Activated CD4-positive, alpha-beta T cell treated with anti-CD3 and anti-CD28 coated beads, Interleukin-2, Interleukin-6, amounts not matched to agents 100 ng/mL and 50 ng/mL, durations not matched to agents 16 hours and 8 hours (primary cell): ENCODE measurements at places on chromosomes 6 and 20.
A peak's percentile ranks its signal among the peaks of the same experiment; 100 is the strongest.

GRCh38 chr6:20811109-20811761 is 277.0 kb downstream of the CDKAL1 start:
- DNase-seq = peak; percentile 15

DNA sequence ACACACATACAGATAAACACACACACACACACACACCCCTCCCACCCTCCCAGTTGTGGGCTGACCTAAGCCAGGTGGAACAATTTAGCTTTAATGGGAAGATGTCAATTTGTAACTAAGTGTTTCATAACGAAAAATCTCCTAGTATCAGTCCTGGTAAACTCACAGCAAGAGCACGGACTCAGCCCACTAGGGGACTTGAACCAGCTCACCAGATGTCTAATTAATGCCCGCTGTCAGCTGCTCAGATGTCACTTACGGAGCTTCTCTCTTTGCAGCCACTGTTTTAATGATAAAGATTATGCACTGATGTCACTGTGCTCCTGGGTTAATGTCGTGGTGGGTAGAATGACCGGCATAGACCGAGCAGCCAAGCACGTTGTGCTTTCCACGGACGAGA is 116.6 kb upstream of the INSM1 start:
- DNase-seq = no peak

GRCh38 chr6:130457605-130458004 is 91.8 kb downstream of the TMEM200A start:
- DNase-seq = no peak

- DNase-seq = no peak
These were observed 321.3 kb downstream of the TFAP2B start for GRCh38 chr6:51139950-51140385.

- no peak for DNase-seq
These were observed 128.3 kb upstream of the MAP3K7 start for GRCh38 chr6:90715093-90715655.

DNA sequence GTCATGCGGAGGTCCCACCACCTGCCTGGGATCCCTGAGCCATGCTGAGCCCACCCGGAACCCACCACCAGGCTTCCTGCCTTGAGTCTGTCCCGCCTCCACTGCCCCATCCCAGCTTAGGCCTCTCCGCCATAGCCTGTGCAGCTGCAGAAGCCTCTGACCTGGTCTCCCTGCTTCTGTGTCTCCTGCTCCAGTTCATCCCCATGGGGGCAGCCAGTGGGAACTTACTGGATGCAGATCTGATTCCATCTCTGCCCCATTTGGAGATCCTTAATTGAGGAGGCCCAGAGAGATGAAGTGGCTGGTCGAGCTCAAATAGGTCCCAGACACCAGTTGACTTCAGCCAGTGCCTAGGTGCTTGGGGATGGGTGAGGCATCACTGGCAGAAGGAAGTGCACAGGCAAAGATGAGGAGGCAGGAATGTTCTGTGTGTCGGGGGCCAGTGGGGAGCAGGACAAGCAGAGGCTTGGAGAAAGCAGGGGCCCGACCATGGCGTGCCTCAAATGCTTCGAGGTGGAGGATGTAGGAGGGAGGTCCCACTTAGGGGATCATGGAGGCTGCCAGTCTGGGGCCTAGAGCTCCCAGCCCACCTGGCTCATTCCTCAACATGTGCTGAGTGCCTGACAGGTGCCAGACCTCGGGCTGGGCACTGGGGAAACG is 112.8 kb downstream of the TOX2 start:
- no peak for DNase-seq

DNA sequence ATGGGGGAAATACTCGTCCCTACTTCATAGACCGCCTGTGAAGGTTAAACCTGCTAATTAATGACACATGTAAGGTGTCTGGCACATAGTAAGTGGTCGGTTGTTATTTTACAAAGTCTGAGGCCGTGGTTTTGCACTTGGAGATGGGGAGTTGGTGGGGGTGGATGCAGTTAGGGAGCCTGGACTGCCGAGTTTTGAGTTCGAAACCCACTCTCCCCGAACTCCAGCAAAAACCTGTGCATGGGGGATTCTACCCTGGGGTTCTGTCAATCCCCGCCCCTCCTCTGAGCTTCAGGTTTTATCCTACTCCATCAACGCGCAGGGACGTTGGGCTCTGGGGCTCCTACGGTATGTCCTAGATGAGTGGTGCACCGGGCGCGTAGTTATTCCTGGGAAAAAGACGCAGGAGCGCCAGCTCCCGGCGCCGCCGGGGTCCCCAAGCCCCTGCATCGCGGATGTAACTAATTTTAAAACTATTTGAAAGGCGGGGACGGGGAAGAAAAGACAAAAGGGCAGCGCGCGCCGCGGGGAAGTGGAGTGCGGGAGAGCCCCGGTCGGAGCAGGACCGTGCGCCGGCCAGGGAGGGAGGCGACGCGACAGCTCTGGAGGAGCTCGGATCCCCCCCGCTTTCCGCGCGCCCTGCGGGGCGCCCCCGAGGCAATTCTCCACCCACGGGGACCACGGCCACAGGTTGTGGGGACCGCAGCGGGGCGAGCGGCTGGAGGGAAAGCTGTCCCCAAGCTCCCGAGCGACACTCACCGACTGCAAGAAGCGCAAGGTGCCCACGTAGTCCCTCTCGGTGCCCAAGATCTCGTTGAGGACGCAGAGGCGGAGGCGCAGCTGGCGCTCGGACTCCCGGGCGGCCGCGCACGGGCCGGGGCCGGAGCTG is 672 bp downstream of the PREX1 start:
- peak; percentile 39 for DNase-seq

DNA sequence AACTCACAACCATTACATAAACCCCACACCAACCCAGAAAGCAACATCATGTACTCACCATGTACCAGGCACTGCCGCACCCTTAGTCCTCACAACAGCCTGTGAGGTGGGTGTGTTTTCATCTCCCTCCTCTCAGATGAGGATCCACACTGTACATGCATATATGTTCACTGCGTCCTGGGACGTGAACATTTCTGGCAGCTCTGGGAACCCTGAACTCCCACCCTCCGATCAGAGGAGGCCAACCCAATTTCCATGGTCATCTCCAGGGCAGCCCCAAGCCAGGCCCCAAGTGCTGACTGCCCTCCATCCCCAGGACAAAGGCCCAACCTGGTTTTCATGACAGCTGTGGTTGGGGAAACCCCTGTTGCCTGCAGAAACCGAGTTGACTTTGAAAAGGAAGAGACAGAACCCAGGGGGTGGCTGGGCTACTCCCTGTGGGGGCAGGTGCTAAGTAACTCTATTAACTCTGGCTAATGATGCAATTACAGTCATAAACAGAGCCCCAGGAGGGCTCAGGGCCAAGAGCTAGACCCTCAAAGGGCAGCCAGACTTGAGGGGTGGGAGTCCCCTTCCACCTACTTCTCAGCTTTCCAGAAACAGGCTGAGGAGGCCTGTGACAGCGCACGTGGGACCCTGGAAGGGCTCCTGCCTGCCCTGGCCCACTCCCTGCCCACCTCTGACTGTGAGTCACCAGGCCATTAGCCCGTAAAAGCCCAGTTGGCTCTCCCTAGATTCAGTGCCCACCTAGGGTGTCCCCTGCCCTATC is 2.6 kb downstream of the TFEB start:
- peak; percentile 72 for DNase-seq

DNA sequence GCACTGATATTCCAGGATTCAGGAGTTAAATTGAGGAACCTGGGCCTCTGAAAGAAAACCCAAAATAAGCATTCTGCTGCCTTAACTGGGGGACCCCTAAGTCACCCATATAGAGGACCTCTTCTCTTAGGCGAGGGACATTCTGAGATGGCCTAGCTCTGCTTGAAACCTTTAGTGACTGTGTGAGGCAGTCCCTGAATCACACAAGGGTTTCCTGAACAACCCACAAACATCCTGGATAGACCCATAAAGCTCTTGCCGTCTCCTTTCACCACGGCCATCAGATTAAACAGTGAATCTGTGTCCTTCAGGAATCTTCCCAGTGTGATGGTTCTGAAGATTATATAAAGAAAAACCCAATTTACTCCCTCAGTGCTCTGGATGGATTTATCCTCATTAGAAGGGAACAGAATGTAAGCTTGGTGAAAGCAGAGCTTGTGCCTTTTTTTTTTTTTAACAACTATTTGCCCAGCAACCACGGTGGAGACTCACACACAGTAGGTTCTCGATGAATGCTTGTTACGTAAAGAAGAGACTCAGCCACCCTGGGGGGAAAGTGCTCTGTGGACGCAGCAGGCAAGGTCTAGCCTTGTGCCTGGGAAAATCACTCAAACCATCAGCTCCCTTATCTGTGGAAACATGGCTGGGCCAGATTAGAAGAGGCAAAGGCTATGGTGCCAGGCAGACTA is 39.1 kb upstream of the SIRPG start:
- no peak for DNase-seq

DNA sequence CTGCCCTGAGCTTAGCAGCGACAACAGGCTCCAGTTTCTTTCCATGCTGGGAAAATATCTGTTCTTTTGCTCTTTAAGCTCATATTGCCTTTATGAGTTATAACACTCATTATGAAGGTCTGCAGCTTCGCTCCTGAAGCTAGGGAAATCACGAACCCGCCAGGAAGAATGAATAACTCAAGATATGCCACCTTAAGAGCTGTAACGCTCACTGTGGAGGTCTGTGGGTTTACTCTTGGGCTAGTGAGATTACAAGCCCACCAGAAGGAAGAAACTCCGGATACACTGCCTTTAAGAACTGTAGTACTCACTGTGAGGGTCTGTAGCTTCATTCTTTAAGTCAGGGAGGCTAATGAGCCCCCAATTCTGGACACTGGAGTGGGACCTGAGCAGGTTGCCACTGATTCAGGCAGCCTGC is 3.0 kb upstream of the SSR1 start:
- no peak for DNase-seq

GRCh38 chr6:24630856-24631505 is 15.0 kb downstream of the KIAA0319 start:
- DNase-seq = no peak

GRCh38 chr6:152176268-152176667 is 368.8 kb downstream of the ESR1 start:
- DNase-seq = no peak

- DNase-seq = no peak
These were observed 14.1 kb downstream of the AIG1 start for GRCh38 chr6:143074670-143075318.

- DNase-seq = no peak
These were observed 45.9 kb upstream of the CDH22 start for GRCh38 chr20:46354207-46354555.

GRCh38 chr6:43269273-43270007 is 26.2 kb downstream of the TTBK1 start:
- peak; percentile 26 for DNase-seq

DNA sequence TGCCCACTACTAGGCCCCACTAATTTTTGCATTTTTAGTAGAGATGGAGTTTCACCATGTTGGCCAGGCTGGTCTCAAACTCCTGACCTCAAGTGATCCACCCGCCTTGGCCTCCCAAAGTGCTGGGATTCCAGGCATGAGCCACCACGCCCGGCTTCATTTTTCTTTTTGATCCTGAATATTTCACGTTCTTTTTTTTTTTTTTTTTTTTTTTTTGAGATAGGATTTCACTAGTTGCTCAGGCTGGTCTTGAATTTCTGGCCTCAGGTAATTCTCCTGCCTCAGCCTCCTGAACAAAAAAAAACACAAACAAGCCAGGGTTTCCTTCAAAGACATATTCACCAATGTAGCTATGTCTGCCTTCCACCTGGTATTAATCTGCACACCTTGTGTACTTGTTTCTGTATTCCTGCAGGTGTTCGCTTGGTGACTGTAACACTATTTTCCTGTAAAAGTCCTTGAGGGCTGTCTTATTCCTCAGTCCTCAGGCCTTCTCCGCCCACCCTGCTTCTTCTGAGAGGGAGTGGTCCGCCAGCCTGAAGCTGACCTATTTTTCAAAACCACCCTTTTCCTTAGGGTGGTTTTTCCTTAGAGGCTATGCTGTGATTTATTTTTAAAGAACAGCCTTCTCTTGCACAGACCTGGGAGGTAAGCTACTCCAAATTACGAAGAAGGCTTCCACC is 36.1 kb upstream of the PNRC1 start:
- no peak for DNase-seq

DNA sequence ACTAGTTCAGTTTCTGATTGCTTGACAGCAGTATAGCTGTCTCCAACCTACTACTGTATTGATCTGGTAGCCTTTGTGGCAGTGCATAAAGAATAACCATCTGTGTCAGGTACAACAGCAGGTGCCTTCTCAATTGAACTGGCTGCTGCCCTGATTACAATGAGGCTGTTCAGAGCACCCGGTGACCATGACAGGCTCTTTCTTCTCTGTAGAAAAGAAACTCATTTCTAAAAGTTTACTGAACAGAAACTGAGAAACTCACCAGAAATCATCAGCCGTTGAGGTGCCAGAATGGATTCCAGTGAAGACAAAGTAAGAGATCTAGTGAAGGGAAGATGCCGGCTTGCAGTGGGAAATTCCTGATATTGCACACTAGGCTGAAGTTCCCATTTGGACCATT is 954.4 kb downstream of the PHF3 start:
- DNase-seq = no peak

DNA sequence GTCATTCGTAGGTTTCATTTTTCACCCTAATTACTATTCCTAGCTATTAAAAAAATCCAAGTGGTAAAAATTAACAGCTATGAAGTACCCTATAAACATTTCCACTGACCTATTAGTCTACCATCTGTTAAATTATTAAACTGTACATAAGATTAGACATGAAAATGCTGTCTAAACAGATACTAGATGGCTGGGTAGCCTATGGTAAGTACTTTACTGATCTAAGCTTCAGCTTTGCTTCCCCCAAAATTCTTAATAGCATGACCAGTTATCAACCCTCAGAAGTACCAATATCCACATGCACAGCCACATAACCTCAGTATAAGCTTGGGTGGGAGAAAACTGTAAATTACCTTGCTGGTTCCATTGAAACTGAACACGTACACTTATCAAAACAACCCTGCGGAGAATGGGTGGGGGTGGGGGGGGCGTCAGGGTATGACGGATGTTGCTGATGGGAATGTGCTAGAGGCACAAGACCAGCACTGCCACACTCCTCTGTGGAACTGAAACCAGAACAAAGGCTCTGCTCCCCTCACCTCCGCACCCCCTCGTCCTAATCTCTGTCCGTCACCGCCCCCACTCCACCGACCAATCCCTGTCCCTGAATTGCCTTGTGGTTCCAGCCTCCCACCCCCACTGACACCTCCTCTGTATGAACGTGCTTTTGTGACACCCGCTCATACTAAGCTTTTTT is 45.3 kb downstream of the B4GALT5 start:
- DNase-seq = peak; percentile 74

- DNase-seq = no peak
These were observed 3.2 kb downstream of the PTK6 start for GRCh38 chr20:63533871-63534393.

DNA sequence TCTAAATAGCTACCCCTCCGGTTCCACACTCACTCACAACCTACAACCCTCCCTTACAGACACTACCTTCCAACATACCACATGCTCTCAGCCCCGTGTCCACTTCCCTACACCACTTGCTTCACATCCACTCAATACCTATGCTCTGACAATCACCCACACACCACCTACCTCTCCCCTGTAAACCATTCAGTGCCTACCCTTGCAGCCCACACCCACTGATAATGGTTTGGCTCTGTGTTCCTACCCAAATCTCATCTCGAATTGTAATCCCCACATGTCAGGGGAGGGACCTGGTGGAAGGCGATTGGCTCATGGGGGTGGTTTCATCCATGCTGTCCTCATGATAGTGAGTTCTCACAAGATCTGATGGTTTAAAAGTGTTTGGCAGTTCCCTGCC is 9.8 kb upstream of the ZNF343 start:
- no peak for DNase-seq

GRCh38 chr6:169457762-169458161 is 204.1 kb upstream of the THBS2 start:
- no peak for DNase-seq

- no peak for DNase-seq
These were observed at the start of gene ANKRD60 for GRCh38 chr20:58228484-58229197. ANKRD60 (minus strand) TSS chr20:58228653; CDS start chr20:58228653, 0 bp downstream.
